ELF-1 (cell line): ENCODE measurements at places on chromosomes 2 and 18.

GRCh38 chr18:49101236-49101635 lies 150.5 kb upstream of the SMAD7 start:
- no peak for DNase-seq

GRCh38 chr2:234570476-234570875 lies 73.6 kb upstream of the ARL4C start:
- no peak for DNase-seq

DNA sequence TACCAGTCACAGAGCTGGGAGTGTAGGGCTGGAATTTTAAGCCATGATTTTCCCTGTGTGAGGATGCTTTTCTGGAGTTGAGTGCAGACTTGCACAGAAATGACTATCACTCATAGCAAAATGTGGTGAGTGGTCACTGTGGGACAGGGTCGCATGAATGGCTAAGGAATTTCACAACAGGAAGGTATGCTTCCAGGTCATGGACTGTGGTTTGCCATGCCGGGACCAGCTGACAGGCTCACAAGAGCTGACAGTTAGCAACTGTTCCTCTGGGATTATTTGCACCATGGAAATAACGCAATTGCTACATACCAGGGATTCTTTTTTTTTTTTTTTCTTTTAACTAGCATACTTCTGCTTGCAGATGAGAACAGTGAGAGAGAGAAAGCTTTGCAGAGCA lies 3.8 kb upstream of the UXS1 start:
- no peak for DNase-seq

DNA sequence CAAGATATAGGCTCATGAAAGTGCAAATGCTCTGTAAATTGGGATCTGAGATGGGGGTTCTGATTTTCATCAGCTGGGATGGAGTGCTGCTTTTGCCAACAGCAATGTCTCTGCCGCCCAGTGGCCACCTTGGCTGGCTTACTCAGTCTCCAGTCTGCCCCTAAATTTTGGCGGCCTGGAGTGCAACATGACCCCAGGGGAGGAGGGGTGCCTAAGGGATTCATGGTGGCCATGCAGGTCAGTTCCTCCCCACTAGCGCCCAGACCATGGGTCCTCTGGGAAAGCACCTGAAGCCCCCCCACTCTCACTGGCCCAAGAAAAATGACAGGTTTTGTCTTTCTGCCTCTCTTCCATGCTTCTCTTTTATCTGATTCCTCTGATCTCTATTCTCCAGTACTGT lies 45.0 kb downstream of the SLC4A3 start:
- no peak for DNase-seq

DNA sequence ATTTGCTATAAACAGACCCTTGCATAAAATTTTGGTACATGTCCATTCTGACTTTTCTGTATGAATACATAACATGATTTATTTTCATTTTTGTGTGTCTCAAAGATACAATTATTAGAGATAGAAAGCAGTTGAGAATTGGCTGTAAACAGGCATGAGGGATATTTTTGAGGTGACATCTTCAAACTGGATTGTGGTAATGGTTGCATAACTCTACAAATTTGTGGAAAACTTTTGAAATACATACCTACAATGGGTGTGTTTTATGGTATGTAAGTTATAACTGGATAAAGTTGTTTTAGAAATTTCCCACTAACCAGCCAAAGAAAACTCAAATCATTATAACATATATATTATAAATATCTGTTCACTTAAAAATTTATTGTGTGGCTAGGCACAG lies 39.6 kb downstream of the GREB1L start:
- no peak for DNase-seq

- no peak for DNase-seq
These were observed 20.8 kb downstream of the PXDN start for GRCh38 chr2:1723397-1724042.

DNA sequence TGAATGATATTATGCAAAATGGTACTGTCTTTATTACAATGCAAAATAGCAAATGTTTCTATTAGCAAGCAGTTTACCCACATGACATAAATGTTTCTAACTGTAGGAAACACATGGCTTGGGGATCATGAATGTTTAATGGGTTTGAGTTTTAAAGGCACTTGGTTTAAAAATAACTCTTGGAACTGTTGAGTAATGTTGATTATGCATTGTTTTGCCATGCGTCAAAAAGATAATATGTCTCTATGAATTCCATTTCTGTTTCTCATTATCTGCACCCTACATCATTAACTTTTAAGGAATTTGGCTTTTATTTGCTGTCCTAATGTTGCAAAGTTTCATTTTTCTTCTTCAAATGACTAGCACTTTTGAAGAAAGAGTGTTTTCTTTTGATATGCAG lies 1355.5 kb downstream of the SUCLG1 start:
- DNase-seq: no peak

DNA sequence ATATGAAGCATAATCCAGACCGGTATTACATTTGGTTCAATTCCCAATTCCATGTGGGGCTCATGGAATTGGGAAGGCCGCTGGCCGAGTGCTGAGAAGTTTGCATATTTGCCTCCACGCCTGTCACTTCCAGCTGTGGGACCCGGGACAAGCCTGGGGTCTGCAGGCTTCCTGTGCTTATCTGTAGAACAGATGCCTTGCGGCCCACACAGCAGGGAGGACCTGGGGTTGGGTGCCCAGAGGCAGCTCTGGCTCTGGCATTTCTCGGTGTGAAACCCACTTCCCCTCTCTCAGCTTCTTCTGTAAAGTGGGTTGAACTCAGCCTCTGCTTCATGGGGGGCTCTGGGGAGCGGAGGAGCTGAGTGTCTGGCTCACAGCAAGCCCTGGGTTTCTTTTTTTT lies 97.9 kb downstream of the SH3BP4 start:
- DNase-seq: no peak

DNA sequence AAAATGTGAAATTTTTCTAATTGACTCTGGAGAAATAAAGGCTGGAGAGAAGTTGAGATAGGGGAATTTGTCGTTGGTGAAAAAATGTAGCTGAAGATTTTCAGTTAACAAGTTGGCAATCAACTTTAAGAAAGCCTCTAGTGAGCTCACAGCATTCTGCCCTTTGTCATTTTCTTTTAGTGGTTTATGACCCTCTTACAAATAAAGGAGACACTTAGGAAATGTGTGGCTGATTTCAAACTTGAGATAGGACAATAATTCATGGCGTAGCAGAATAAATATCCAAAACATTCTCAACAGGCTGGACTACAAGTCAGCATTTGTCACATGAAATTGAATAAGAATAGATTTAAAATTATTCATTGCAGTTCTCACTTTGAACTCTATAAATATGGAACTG lies 412.5 kb upstream of the SPHKAP start:
- no peak for DNase-seq

GRCh38 chr2:149028377-149028776 lies 10.1 kb upstream of the LYPD6B start:
- DNase-seq: no peak

DNA sequence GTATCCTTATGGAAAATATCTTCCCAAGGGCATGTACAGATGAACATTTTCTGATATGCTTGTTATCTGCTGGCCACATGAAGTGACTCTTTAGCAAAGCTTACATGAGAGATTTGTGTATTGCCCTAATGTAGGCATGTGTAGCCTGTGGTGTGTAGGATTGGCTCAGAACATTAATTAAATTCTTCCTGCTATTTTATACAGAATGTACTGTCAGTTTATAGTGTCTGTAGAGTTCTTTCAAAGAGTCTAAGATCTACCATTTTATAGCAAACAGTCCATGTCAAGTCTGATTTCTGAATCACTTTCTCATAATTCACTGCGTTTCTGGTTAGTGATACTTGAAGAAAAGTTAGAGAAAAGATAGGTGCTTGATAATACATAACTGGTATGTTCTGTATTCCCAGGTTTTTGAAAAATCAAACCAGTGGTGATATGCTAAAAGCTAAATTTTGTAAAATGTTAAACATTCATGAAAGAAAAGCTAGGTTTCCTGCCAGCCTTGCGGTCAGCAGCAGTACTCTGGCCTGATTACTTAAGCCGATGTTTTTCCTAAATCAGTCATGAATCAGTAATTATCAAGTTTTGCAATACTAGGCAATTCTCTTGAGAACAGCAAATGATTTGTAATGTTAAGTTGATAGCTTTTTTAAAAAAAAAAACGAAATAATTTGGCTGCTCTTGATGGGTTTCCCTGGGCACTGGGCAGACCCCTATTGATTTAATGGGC lies 30.9 kb upstream of the EFEMP1 start:
- no peak for DNase-seq

GRCh38 chr2:241795021-241795999 lies 13.7 kb upstream of the NEU4 start:
- no peak for DNase-seq
